ENCODE measurements at places on chromosomes 7 and 10. TPM values are rescaled to one million over a fixed set of nuclear protein-coding genes. Genes with fewer than 3 reads are reported as not detected.

GRCh38 chr10:2897619-2898508 lies 169.5 kb upstream of the PFKP start:
- DNase-seq = no peak

DNA sequence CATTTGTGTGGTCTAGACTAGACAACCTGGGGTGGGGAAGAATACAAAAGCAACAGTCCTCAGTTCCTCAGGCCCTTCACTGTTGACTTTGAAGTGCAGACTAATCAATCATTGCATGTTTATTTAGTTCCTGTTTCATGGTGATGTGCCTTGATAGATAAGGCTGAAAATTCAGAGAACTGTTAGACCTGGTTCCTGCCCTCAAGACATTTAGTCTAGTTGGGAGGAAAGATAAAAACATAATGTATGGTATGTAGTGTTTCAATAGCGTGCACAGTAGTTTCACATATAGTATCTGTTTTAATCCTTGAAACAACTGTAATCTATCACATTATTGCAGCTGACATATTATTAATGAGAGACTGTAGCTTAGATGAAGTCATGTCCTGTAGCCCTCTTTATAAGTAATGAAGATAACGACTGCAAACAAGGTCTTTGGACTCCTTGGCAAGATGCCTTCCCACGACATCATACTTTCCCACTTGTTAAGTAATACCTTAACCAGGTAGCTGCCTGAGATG lies 124.0 kb downstream of the CELF2 start:
- DNase-seq = no peak

DNA sequence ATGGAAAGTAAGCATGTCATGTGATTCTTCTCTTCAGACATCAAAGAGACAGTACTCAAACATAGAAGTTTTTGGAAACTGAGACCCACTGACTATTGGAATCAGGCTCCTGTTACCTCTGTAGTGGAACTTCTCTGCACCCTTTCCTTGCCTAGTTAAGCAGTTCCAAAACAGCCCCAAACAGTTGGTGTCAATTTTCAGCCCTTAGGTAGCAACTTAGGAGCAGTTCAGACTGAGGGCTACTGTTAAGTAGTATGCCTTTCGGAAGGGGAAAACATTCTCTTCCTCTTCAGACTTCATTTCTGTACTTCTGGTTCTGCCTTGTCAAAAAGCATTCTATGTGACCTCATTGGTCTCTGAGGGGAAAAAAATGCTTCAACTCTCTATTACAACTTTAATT lies 85.7 kb downstream of the ZNF277 start:
- no peak for DNase-seq

- no peak for DNase-seq
Measured at GRCh38 chr10:76085002-76085816, 653.8 kb downstream of the LRMDA start.

DNA sequence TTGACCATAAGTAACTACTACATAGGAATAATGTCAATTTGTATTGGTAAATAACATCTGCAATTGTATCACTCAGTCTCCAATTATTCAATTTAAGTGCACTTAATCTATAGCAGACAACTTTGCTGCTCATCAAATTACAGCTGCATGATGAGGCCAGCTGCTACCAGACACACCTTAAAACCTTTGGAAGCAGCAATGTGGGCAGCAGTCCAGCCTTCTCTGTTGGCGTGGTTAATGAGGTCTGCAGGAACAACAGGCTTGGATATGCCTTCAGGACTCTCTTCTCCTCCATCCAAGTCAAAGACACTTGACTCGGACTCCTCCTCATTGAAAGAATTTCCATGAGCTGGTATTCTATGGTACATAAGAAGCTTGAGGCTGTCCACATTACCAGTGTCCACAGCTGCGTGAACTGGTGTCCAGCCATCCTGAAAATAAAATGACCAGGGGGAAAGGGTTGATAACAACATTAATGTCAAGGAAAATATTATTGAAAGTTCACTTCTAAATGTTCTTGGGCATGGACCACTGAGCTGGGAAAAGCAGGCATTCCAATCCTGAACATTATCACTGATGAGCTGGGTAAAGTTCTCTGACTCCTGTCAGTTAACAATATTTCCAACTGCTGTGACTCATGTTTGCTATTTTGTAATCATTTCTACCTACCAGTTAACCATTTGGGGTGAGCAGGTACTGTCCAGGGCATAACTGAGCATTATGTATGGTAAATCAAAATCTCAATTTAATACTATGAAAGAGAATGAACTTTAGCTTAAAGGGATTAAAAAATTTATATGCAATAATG lies 95.7 kb downstream of the CTTNBP2 start:
- DNase-seq = no peak

DNA sequence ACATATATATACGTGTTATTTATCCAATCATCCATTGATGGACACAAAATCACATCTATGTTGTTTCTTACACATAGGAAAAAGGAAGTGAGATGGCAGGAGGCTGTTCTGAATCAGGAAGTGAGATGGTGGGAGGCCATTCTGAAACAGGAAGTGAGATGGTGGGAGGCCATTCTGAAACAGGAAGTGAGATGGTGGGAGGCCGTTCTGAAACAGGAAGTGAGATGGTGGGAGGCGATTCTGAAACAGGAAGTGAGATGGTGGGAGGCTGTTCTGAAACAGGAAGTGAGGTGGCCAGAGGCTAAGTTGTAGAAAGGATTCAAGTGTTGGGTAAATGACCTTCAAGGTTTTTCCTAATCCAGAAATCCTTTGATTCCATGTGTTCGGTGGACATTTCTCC lies 921.5 kb downstream of the TYW1 start:
- DNase-seq = no peak

- no peak for DNase-seq
Measured at GRCh38 chr7:505171-505570, 14.5 kb downstream of the PDGFA start.

- no peak for DNase-seq
Measured at GRCh38 chr10:52334595-52334994, 20.5 kb downstream of the DKK1 start.

DNA sequence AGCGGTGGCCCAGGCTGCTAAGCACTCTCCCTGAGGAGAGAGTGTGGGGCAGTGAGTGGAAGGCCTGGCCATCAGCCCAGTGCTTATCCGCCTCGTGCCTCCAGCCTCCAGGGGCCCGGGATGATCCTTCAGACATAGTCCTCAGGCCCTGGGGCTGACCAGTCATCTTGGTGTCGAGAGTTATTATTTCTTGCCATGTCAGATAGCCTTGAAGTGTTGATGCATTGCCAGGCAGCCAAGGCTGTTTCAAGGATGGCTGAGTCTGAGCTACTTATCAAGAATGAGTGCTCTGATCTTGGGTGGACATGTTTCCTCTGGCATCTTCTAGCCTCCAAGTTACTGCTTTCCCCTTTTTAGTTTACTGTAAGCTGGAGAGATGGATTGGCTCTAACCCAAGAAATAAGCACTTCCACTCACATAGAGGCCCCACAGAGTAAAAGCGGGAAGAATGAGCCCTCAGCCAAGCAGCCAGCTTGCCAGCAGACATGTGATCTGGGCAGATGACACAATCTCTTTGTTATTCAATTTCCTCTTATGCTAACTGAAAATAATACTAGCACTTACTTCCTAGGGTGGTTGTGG lies 136.5 kb upstream of the NAMPT start:
- peak; percentile 87 for DNase-seq

GRCh38 chr7:7798510-7798909 lies 80.1 kb upstream of the RPA3 start:
- DNase-seq = no peak

DNA sequence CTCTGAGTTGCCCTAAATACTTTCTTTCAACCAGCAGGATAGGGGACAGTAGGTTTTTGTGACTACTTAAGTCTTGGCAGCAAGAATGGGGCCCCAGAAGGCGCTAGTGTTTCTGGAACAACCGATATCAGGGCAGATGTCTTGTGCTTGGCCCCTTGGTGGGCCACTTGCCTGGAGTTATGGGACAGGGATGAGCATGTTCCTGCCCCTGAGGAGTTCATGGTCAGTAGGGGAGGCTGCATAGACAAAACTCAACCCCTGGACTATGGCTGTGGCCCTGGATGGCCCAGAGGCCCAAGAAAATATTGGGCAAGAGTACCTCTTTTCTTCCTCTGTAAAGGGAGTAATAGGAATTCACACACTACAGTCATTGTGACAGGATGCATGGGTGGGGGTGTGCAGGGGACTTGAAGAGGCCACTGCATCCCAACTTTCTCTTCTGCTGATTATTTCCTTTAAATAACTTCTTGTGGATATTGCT lies 57.7 kb upstream of the IGFBP3 start:
- no peak for DNase-seq

DNA sequence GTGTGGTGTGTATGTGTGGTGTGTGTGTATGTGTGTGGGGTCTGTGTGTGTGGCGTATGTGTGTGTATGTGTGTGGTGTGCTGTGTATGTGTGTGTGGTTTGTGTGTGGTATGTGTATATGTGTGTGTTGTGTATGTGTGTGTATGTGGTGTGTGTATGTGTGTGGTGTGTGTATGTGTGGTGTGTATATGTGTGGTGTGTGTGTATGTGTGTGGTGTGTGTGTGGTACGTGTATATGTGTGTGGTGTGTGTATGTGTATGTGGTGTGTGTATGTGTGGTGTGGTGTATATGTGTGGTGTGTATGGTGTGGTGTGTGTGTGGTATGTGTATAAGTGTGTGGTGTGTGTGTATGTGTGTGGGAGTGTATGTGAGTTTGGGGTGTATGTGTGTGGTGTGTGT lies 428.7 kb downstream of the PAXIP1 start:
- no peak for DNase-seq

GRCh38 chr10:99565166-99565565 lies 32.4 kb downstream of the NKX2-3 start:
- no peak for DNase-seq

DNA sequence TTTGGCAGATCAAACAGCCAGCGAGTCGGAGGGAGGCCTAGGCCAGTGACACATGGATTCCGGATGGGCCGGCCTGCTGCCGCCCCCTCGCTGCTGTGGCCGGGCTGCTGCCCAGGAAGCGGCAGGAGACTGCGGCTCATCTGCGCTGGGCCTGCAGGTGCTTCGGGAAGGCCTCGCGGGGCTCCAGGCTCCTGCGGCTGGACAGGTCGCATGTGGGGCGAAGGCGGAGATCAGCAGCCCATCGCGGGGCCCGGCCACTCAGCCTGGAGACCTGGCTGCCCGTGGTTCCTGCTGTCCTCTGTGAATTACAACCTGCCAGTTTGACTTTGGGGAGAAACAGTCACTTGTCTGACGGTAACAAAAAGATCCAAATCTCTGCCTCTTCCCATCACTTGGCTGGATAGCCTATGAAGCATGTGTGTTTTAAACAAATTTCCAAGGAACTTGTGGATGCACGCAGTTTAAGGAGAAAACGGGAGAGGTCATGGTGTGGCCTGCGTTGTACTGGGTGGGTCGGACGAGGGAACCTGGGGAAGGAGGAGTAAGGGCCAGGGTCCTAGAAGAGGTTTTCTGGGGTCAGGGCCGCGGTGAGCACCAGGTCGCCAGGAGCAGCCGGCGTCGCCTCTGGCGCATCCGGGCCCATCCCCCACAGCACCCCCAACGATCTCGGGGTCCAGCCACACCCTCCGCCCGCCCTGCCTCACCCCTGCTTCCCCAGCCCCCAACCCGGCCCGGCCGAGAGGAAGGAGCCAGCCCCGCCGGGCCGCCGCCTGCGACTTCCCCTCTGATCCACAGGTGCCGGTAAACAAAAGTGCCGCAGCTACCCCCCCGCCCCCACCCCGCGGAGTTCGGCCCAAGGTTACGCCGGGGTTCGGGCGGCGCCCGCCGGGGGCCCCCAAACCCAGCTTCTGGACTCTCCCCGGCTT lies 1.6 kb downstream of the SPOCK2 start:
- DNase-seq = peak; percentile 71

- DNase-seq = no peak
Measured at GRCh38 chr10:130513686-130514476, 377.7 kb downstream of the GLRX3 start.

DNA sequence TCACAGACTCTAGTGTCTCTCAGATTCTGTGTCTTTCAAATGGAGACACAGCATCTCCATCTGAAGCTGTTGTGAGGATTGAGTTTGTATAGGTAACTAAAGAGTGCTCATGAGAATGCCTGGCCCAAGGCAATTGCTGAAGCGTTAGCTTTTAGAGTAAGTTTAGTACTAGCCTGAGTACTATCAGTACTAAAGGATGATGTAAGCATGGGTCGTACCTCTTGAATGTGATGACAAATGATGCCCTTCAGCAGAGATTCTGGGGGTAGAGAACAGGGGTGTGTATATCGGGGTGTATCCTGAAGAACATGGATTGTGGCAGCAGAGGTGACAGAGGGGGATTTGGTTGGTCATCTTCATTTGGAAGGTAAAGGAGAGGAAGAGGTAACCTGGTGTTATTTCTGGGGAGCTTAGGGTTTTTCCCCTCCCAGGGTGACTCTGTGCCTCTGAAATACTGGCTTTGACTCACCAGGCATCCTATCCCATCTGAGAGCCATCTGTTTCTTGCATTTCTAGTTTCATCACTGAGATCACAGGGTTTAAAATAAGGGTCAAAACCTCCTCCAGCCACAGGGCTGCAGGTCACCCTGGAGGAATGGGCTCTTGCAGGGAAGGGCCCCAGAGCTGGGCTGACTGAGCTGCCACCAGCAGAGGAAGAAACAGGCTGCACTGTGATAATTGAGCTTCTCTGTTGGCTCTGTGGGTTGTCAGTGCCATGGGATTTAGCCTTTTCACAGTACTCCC lies 756.0 kb downstream of the KCNMA1 start:
- no peak for DNase-seq

DNA sequence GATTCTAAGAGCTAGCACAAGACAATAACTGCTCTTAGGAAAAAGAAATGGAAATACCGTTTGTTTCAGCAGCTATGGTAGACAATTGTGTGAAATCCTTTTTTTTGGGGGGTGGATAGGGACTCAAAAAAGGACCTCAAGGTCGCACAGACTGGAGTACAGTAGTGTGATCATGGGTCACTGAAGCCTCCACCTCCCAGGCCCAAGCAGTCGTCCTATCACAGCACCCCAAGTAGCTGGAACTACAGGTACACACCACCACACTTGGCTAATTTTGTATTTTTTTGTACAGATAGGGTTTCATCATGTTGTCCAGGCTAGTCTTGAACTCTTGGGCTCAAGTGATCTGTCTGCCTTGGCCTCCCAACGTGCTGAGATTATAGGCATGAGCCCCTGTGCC lies 33.9 kb downstream of the KMT2E start:
- DNase-seq = no peak

GRCh38 chr7:142196066-142196840 lies 61.6 kb downstream of the PRSS58 start:
- no peak for DNase-seq

CCDC7 gene
- 19.0 TPM for total RNA-seq

FAM25C gene
- not detected for total RNA-seq

ANKRD30A gene
- total RNA-seq = not detected

COL28A1 gene
- 6.7 TPM for total RNA-seq

GPR85 gene
- total RNA-seq = 0.59 TPM

SDK1 gene
- 2.2 TPM for total RNA-seq

AKR1C2 gene
- total RNA-seq = 25.5 TPM

SCIN gene
- 0.13 TPM for total RNA-seq

NODAL gene
- total RNA-seq = not detected

PRKAR2B gene
- 16.3 TPM for total RNA-seq

PARP12 gene
- total RNA-seq = 10.5 TPM

FZD1 gene
- 8.6 TPM for total RNA-seq

LIPN gene
- total RNA-seq = not detected

HMX3 gene
- not detected for total RNA-seq

CTAGE4 gene
- total RNA-seq = 0.32 TPM

HYAL4 gene
- not detected for total RNA-seq

NUTM2E gene
- not detected for total RNA-seq

Measured in Right ventricle myocardium superior (tissue), 1 donor.